ENCODE measurements at places on chromosomes 2 and 18. TPM values are rescaled to one million over a fixed set of nuclear protein-coding genes. Genes with fewer than 3 reads are reported as not detected.

- no peaks in the 10 kb centered on the region for H3K4me1 ChIP-seq
- no peak overlapping the region for H3K27ac ChIP-seq
- no peaks in the 10 kb centered on the region for H3K27me3 ChIP-seq
- H3K36me3 ChIP-seq = no peaks in the 10 kb centered on the region
- DNase-seq = no peak
- no peak overlapping the region for H3K4me3 ChIP-seq
Observed at GRCh38 chr18:38460657-38461056, 895.1 kb upstream of the CELF4 start.

- H3K4me3 ChIP-seq = no peak overlapping the region
- no peaks in the 10 kb centered on the region for H3K27me3 ChIP-seq
- H3K27ac ChIP-seq = no peak overlapping the region
- no peak for DNase-seq
- H3K4me1 ChIP-seq = no peaks in the 10 kb centered on the region
Observed at GRCh38 chr2:217795706-217796465, 206.9 kb downstream of the TNS1 start.

GRCh38 chr18:44054514-44054913, 626.2 kb upstream of the SETBP1 start:
- no peak overlapping the region for H3K4me3 ChIP-seq
- no peaks in the 10 kb centered on the region for H3K4me1 ChIP-seq
- DNase-seq = no peak
- H3K36me3 ChIP-seq = no peaks in the 10 kb centered on the region
- no peaks in the 10 kb centered on the region for H3K27me3 ChIP-seq
- H3K27ac ChIP-seq = no peak overlapping the region

- H3K27ac ChIP-seq = no peak within 1 kb of the TSS
- H3K4me1 ChIP-seq = no peaks in the 10 kb centered on the region
- no peaks in the 10 kb centered on the region for H3K27me3 ChIP-seq
- no peaks in the 10 kb centered on the region for H3K36me3 ChIP-seq
Observed at GRCh38 chr2:201357221-201357620, at the start of gene FLACC1. FLACC1 (minus strand) TSS chr2:201357345; CDS start chr2:201351404, 5,941 bp downstream.

DNA sequence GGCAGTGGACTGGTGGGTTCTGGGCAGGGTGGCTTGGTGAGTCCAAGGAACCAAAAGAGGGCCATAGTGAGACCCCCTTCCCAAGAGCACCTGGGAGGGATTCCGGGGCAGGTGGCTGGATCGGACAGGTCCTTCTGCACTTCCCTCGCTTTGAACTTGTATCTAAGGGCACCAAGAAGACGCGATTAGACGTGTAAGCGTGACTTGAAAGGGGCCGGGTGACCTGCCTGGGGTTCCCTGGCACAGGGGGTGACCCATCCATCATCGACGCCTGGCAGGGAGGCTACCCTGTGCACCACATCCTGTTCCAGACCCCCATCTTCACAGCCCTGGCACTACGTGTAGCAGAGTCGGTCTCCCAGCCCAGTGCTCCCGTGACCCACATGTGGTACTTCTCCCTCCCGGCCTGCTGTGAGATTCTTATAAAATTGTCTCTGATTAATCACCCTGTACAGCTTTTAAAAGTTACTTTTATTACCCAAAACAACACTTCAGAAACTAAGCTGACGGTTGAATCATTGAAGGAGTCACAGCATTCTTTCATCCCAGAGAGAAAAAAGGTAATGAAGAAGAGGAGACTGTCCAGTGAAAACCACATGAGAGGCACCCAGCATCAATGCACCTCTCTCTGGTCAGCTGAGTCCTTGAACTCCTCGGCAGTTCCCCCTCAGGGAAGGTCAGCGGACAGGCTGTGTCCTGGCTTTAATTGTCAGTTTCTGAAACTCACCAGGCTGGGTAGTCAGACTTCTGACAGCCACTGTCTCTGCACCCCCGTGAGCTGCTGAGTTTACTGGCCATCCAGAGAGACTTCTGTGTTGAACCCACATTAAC, 13.0 kb downstream of the SH3BP4 start:
- no peaks in the 10 kb centered on the region for H3K36me3 ChIP-seq
- H3K4me3 ChIP-seq = no peak overlapping the region
- no peak for DNase-seq
- H3K4me1 ChIP-seq = no peaks in the 10 kb centered on the region
- no peaks in the 10 kb centered on the region for H3K27me3 ChIP-seq
- no peak overlapping the region for H3K27ac ChIP-seq

- no peak overlapping the region for H3K27ac ChIP-seq
- H3K36me3 ChIP-seq = no peaks in the 10 kb centered on the region
- H3K4me1 ChIP-seq = no peaks in the 10 kb centered on the region
- no peak for DNase-seq
Observed at GRCh38 chr2:223058952-223059716, 7.1 kb downstream of the KCNE4 start.

GRCh38 chr2:42135381-42136312, 33.5 kb upstream of the EML4 start:
- H3K4me3 ChIP-seq = no peak overlapping the region
- H3K4me1 ChIP-seq = peaks cover 70% of the 10 kb centered on the region
- H3K27me3 ChIP-seq = no peaks in the 10 kb centered on the region
- DNase-seq = no peak
- H3K36me3 ChIP-seq = no peaks in the 10 kb centered on the region

DNA sequence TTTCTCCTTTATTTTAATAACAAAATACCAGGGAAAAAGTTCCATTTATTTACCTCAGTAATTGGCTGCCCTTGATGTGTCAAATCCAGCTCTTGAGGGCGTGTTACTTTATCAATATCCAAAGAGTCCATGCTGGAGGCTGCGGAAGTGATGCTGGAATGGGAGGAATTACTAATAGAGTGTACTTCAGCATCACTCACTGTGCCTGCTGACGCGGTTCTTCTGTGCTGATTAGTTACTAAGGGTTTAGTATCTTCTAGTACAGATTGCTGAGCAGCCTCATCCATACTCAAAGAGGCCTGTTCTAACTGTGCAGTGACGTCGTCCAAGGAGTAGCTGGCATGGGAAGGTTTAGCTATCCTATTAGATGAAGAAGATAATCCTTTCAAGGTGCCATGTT, 45.6 kb downstream of the RAPH1 start:
- no peaks in the 10 kb centered on the region for H3K27me3 ChIP-seq
- H3K36me3 ChIP-seq = no peaks in the 10 kb centered on the region
- H3K27ac ChIP-seq = no peak overlapping the region
- no peak for DNase-seq
- peaks cover 5% of the 10 kb centered on the region for H3K4me1 ChIP-seq
- H3K4me3 ChIP-seq = no peak overlapping the region

DNA sequence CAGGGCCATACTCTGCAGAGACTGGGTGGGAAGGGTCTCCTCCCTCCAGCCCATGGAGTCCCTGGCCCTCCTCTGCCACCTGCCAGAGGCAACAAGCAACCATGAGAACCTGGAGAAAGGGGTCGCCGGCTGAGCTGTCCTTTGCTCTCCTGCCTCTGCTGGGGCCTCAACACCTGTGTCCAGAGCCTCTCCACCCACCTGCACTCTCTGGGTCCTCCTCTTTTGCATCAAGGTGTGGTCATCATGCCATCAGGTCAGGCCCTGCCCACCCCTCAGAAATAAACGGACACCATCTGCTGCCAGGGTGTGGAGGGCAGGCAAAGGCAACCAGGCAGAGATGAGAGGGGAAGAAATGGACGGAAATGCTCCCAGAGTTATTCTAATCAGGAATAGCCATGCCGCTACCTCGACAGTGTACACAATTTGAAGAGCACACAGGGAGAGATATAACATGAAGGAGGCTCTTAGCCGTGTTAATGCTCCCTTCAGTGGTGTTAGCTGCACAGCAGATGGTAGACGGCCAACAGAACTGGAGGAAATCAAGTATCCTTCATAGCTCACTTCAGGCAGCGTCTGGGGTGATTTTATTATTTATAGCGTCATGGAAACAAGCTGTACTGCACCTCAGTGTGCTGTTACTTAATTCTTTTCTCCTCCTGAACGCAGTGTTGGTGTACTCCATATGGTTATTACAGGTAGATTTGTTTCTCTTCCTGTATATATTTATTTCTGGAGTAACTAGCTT, 247.9 kb downstream of the TSN start:
- H3K27me3 ChIP-seq = no peaks in the 10 kb centered on the region
- no peak for DNase-seq
- no peak overlapping the region for H3K4me3 ChIP-seq
- H3K36me3 ChIP-seq = no peaks in the 10 kb centered on the region

- H3K4me1 ChIP-seq = peaks cover 4% of the 10 kb centered on the region
- H3K36me3 ChIP-seq = no peaks in the 10 kb centered on the region
- no peak overlapping the region for H3K27ac ChIP-seq
- H3K27me3 ChIP-seq = no peaks in the 10 kb centered on the region
Observed at GRCh38 chr2:226673314-226673723, 126.3 kb downstream of the IRS1 start.

DNA sequence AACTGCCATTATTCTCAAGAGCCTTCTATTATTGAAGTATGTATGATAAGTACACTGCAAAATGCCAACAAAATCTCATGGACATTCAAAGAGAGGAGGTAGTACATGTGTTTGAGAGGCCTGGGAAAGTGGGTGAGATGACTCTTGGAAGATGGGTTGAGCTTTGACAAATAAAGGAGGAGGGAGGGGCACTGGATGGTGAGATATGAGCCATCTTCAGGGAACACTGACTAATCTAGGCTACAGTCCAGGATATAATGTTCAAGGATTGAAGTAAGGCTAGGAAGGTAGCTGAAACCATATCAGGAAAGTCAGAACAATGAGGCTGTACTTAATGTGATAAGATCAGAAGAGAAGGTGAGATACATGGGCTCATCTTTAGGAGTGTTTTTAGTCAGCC, 559.7 kb downstream of the ZEB2 start:
- no peak overlapping the region for H3K4me3 ChIP-seq
- no peaks in the 10 kb centered on the region for H3K36me3 ChIP-seq
- no peak overlapping the region for H3K27ac ChIP-seq
- H3K27me3 ChIP-seq = no peaks in the 10 kb centered on the region

DNA sequence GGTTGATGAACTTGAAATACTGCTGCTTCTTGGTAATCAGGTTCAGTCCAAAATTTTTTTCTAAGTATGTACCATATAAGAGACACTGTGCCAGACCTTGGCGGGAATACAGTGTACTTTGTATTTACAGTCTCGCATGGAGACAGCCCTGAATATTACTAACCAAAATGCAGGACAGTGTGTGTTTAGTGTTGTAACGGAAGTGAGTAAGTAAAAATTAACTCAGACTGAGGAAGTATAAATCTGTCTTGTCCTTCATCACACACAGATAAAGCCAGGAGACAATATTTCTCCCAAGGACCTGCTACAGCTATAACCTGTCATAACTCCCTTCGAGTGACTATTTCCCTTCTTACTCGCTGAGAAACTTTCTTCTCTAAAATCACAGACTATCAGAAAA, 76.9 kb downstream of the ACTR3 start:
- no peak overlapping the region for H3K4me3 ChIP-seq
- no peak for DNase-seq
- no peak overlapping the region for H3K27ac ChIP-seq
- H3K4me1 ChIP-seq = no peaks in the 10 kb centered on the region

GRCh38 chr2:69122271-69122670, 109.3 kb downstream of the ANTXR1 start:
- H3K27me3 ChIP-seq = no peaks in the 10 kb centered on the region
- no peak overlapping the region for H3K4me3 ChIP-seq
- no peak for DNase-seq
- H3K4me1 ChIP-seq = no peaks in the 10 kb centered on the region

DNA sequence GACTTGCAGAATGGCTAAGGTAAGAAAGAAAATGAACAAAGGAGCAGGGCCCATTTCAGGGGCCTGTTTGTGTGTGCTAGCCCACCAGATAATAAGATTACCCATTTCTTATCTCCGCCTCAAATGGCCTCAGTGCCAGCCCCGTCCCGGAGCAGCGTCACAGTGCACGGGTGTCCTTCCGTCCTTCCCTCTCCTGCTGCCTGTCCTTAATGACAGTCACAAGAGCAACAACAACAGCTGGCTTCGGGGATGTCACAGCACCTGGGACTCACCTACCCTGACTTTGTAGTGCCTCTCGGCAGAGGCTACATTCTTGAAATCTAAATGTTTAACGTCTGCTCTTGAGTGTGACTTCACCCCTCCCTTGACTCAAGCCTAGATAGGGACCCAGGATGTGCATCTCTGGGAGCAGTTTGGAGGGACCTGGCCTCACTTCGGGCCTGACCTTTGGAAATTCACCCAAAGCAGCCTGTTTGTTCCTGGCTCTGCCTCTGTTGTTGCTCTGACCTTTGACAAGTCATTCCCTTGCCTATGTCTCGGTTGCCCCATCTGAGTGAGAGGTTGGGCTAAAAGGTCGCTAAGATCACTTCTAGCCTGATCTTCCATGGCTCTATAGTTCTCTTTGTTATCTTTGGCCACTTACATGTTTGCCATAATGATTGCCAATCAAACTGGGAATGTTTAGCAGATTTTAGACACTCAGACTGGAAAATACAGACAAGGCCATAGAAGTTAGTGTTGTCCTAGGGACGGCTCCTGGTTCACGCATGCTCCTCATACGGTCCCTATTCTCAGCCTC, 122.5 kb downstream of the KLHL29 start:
- no peaks in the 10 kb centered on the region for H3K4me1 ChIP-seq
- H3K27me3 ChIP-seq = no peaks in the 10 kb centered on the region
- H3K4me3 ChIP-seq = no peak overlapping the region
- DNase-seq = no peak
- no peaks in the 10 kb centered on the region for H3K36me3 ChIP-seq
- no peak overlapping the region for H3K27ac ChIP-seq

- H3K36me3 ChIP-seq = no peaks in the 10 kb centered on the region
- no peak for DNase-seq
- H3K4me3 ChIP-seq = no peak overlapping the region
- H3K4me1 ChIP-seq = no peaks in the 10 kb centered on the region
- H3K27me3 ChIP-seq = no peaks in the 10 kb centered on the region
Observed at GRCh38 chr2:234978466-234979203, 26.8 kb downstream of the SH3BP4 start.

DNA sequence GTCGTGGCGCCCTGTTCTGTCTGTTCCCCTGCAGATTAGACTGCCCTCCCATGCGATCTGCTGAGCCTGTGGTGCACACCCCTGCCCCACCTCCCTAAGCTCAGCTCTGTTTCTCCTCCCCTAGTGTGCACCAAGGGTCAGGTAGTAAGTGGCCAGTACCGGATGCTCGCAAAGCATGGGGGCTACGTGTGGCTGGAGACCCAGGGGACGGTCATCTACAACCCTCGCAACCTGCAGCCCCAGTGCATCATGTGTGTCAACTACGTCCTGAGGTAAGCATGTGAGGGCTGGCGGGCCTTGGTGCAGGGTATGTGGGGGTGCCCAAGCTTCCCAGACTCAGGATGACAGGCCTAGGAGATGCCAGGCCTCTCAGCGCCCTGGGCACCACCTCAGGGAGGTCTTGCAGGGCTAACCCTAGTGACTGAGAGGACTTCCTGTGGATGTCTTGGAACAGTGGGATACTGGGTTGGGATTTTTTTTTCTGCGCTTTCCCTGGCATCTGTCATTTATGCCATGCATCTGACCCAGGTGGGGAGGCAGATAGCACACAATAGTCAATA, 78.4 kb downstream of the EPAS1 start:
- DNase-seq = no peak
- no peak overlapping the region for H3K27ac ChIP-seq
- H3K4me1 ChIP-seq = no peaks in the 10 kb centered on the region

GRCh38 chr18:28256166-28256565, 79.2 kb upstream of the CDH2 start:
- DNase-seq = no peak
- no peak overlapping the region for H3K27ac ChIP-seq
- no peaks in the 10 kb centered on the region for H3K27me3 ChIP-seq
- no peaks in the 10 kb centered on the region for H3K36me3 ChIP-seq

UGT1A3 gene
- not detected for total RNA-seq

DUSP2 gene
- total RNA-seq = 22.1 TPM

LMAN1 gene
- total RNA-seq = 120 TPM

ARHGEF4 gene
- 4.4 TPM for total RNA-seq

PSTPIP2 gene
- 15.7 TPM for total RNA-seq

EFHD1 gene
- total RNA-seq = 0.70 TPM

NRBP1 gene
- total RNA-seq = 120 TPM

SIX3 gene
- not detected for total RNA-seq

FECH gene
- 14.8 TPM for total RNA-seq

GNLY gene
- total RNA-seq = 84.7 TPM

CHRNG gene
- total RNA-seq = not detected

RTTN gene
- 33.2 TPM for total RNA-seq
